ENCODE measurements at places on chromosomes 6 and 20.

DNA sequence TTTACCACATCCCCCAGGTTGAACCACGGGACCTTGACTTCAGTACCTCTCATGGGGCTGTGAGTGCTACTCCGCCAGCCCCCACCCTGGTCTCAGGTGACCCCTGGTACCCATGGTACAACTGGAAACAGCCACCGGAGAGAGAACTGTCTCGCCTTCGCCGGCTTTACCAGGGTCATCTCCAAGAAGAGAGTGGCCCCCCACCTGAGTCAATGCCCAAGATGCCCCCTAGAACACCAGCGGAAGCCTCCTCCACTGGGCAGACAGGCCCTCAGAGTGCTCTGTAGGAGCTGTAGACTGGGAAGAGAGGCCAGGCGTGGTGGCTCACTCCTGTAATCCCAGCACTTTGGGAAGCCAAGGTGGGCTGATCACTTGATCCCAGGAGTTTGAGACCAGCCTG, 1.2 kb upstream of the ATAT1 start:
- no peak for DNase-seq

DNA sequence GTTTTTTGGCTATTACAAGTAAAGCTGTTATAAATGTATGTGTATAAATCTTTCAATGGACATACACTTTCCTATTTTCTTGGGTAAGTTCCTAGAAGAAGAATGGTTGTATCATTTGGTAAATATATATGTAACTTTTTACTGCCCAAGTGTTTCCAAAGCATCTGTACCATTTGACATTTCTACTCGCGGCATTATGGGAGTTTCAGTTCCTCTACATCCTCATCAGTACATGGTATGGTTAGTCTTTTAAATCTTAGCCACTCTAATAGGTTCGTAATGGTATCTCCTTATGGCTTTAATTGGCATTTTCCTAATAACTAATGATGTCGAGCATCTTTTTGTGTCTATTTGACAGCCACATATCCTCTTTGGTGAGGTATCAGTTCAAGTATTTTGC, 12.9 kb downstream of the SNPH start:
- DNase-seq: no peak

GRCh38 chr6:108744996-108745395, 103.2 kb upstream of the ARMC2 start:
- DNase-seq: no peak

- no peak for DNase-seq
Observed at GRCh38 chr20:6956056-6956455, 188.6 kb downstream of the BMP2 start.

DNA sequence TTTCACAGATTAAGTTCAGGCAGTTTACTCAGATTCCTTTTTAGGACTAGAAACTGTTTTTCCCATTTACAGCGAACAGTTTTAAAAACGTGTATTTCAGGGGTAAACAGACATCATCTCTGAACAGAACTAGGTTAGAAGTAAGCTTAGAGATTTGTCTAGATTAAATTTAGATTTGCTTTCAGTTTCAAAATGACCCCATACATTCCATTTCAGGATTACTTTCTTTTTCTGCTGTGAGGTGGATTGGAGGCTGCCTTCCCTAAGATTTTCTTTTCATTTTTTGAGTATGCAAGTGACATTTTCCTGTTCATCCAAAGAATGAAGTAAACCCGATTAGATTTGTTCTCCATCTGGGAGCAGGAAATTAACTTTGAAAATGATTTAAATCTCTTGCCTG, 747.2 kb downstream of the KHDRBS2 start:
- DNase-seq: no peak

DNA sequence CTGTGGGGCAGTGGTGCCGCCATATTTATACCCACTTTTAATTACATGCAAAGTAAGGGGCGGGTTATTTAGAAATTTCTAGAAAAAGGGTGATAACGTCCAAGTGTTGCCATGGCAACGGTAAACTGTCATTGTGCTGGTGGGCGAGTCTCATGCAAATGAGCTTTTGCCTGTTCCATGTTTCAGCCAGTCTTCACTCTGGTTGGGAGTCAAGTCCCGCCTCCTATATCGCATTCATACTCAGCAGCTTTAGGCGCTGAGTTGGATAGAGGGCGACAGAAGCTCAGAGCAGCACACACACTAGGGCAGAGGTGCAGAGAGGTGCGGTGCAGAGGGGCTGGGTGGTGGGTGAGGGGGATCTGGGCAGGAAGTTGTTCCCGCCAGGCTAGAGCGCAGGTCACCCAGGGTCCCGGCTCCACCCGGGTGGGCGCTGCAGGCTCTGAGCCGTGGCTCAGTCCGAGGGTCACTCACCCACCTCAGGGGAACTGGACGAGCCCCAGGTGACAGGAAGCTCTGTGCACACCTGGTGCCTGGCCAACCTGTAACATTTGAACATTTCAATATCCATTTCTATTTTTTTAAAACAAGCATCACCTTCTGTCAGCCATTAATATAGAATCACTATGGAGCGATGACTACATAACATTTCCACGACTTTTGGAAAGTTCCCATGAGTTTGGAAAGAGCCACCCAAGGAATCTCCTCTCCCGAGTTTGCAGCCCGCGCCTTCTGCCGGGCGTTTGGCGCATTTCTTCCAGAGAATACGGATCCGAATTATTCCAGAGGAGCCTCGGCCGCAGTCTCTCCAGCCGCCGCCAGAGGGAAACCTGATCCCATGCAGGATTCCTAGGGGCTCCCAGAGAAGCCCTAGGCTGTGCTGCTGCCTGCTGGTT, 89.1 kb upstream of the PHACTR3 start:
- DNase-seq: no peak

DNA sequence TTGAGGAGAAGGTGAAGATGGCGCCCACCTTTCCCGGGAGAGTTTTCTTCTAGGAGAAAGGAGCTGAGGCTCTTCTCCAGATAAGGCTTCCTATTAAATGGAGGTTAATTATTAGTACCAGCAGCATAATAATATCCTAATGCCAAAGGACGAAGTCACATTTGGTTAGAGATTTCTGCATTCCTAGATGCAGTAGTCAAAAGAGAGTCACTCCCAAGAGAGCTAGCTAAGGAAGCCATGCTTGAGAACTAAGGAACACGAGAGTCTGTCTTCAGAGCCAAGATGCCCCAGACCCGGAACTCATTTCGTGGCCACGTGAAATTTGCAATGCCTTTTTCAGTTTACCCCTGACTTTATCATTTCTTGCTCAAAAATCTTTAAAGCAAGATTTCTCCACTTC, 132.7 kb downstream of the TSHZ2 start:
- DNase-seq: no peak

DNA sequence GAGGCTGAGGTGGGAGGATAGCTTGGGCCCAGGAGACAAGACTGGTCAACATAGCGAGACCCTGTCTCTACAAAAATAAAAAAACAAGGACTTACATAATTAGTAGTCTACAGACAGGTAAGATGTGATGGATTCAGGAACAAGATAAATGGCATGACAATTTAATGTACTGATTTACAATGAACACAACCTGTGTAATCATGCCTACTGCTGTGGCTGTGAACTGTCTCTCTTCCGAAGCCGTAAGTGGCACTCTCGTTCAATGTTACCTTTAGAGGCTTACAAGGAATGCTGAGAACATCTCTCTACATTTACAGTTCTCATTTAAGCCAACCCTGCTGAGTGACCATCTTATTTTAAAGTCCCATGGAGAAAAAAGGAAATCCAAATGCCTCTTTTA, 134.8 kb upstream of the PRDM1 start:
- DNase-seq: no peak

DNA sequence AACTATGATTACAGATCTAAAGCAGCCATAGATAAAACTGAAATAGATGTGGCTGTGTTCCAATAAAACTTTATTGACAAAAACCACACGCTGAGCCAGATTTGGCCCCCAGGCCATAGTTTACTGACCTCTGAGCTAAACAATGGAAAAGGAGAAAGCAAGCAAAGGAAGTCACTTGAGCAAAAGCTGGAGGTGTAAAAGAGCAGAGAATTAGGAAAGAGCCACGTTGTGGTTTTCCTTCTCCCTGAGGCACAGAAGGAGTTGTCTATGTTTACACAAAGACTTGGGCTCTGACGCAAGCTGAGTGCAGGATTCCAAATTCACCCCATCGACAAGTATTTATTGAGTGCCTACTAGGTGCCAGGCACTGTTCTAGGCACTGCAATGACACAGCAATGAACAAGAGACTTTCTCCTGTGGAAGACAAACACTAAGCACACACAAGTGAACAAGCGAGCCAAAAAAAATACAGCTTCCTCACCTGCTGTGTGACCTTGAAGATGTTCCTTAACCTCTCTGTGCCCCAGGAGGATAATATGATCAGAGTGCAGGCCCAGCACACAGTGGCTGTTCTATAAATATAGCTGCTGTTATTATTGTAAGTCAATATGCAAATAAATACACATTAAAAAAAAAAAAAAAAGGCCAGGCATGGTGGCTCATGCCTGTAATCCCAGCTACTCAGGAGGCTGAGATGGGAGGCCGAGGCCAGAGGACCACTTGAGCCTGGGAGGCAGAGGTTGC, 75.4 kb upstream of the PTPN1 start:
- DNase-seq: no peak

- no peak for DNase-seq
Observed at GRCh38 chr20:64171211-64171610, 7.0 kb downstream of the MYT1 start.

DNA sequence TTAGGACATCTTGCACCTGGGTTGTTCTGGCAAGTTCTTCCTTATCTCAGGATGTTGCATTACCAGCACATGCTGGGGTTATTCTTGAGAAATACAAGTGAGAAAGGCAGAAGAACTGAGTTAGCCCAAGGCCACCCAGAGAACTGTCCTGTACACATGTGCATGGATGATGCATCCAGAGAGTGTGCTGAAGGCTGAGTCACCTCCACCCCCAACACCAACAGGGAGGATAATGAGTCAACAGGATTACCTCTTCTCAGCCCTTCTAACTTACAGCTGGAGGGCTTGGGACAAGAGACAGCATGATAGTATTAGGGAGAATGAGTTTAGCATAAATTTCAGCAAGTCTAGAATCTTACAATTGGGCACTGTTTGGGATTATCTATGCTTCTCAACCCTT, 8.5 kb downstream of the SCGN start:
- no peak for DNase-seq

DNA sequence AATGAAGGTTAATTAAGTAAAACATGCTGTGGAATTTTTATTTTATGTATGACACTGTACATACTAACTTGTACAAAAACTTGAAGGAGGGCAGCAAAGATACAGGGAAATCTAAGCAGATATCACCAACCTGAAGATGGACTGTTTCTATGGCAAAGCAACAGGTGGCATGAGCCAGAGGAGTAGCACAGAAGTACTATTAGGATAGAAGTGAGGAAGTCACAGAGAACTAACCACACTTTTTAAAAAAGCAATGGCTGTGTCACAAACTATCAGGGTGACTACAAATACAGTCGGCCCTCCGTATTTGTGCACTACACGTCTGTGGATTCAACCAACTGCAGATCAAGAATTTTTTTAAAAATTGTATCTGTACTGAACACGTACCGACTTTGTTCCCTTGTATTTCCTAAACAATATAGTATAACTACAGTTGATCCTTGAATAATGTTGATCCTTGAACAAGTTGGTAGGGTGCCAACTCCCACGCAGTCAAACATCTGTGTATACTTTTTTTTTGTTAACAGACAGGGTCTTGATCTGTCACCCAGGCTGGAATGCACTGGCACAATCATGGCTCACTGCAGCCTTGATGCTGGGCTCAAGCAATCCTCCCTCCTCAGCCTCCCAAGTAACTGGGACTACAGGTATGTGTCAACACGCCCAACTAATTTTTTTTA, 61.0 kb downstream of the NUDT3 start:
- no peak for DNase-seq

- DNase-seq: no peak
Observed at GRCh38 chr6:166955865-166956443, 396 bp downstream of the RNASET2 start.

DNA sequence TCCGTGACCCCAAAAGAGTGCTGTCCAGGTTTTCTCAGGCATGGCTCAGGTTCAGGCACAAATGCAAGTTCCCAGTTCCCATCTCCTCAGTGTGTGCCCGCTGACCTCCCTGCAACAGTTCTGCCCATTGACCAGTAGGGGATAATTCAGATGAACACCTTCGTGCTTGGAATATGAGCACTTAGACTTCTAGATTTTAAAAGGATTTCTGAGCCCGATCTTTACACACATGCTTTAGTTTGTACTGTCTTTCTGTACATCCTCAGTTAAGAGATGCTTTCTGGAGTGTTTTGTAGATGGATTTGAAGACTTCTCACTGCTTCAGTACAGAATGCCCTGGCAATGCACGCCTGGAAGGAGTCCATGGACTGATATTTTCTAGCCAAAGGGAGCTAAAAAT, 239.6 kb upstream of the PLCB4 start:
- DNase-seq: no peak

DNA sequence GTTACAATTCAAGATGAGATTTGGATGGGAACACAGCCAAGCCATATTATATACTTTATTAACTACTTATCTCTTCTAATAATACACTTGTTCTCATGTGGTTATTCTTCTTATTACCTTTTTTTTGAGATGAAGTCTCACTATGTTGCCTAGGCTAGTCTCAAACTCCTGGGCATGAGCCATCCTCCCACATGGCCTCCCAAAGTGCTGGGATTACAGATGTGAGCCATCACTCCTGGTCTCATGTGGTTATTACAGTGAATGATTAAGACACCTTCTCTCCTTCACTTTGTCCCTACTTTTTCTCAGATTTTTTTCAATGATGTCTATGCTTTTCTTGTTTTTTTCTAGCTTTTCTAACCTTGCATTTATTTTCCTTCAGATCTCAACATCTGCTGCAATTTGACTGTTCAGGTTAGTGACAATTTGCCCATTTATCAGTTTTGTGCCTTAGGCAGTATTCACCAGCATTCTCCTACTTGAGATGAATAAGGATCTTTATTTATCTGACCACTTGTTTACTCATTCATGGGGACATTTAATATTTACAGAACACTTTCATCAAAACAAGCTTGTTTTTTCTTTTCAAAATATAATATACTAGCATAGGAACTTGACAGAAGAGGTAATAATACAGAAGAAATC, 105.7 kb downstream of the SLC16A10 start:
- no peak for DNase-seq

DNA sequence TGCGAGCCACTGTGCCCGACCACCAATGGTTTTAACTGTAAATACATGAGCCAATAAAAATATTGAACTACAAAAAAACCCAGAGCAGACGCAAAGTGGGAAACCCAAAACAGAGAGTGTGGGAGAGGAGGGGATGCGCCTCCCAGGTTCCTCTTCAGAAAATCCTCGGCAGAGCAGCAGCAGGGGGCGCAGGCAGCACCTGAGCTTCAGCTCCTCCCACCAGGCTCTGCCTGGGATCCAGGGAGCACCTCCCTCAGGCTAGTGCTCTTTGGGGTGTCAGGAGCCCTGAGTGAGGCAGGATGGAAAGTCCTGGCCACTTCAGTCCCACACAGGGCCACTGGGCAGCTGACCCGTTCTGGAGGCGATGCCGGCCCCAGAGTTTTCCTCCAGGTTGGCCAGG, 536.9 kb upstream of the CDH4 start:
- DNase-seq: no peak

- no peak for DNase-seq
Observed at GRCh38 chr20:45112754-45113153, 2.2 kb downstream of the WFDC5 start.
